ENCODE measurements at places on chromosomes 11 and 22.

GRCh38 chr11:72771507-72771906, 19.3 kb upstream of the ARAP1 start:
- DNase-seq: no peak

- no peak for DNase-seq
Observed at GRCh38 chr22:38075961-38076360, 8.0 kb downstream of the SLC16A8 start.

- DNase-seq: no peak
Observed at GRCh38 chr11:103170865-103171264, 61.6 kb downstream of the DYNC2H1 start.

DNA sequence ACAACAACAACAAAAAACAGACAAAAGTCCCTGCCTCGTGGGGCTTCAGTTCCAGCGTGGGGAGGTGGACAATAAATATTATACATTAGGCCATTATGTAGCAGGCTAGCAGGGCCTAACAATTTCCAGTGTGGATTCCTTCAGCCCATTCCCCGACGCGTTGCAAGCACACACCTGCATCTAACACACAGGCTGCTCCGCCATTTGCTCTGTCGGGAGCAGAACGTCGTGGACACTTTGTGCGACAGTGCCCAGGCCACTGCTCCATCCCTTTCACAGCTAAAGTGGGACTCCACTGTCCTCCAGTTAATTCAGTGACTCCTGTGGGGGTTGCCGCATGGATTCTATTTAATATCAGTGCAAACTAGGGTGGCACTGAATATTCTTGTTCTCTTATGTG, 10.9 kb upstream of the FGF3 start:
- DNase-seq: no peak

GRCh38 chr11:11973866-11974265, 34.6 kb downstream of the DKK3 start:
- DNase-seq: no peak

DNA sequence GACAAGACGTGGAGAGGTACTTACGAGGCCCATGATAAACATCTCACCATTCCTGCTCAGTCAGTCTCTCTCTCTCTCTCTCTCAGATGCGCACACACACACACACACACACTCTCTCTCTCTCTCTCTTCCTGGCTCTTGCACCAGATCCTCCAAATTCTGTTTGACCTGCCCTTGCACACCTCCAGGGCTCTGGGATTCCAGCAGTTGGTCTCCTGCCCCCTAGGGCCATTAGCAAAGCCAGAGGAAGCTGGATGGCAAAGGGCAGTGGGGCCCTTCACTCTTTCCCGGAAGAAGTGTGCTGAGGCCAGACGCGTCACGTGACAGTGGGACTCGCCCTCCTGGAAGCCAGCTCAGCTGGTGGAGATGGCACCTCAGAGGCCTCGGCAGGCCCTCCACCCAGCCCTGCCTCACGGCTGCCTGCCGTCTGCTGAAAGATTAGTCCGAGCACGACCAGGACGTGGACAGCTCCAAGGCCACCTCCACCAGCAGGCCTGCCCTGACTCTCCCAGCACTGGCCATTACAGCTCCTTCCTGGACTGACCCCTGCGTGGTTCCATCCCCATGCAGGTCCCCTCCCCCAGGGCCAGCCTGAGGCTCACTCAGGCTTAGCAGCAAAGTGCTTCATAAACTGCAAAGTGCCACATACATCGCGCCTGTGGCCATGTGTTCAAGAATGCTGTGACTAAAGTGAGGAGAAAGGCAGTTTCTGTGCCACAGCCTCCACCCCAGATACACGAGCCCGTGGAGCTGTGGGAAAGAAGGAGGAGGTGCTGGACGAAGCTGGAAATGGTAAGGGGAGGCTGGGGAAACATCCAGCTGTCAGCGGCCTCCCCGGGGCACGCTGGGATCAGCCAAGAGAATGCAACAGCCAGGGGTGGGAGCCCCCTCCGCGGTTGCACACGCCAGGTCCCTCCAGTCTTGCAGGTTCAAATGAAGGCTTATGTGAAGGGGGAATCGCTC, 3.7 kb downstream of the PDGFB start:
- peak; percentile 50 for DNase-seq

- peak; percentile 93 for DNase-seq
Observed at GRCh38 chr11:43311791-43312607, at the start of gene API5. Gene API5, plus strand, starts transcription at chr11:43311996. Its CDS starts 132 bp downstream, at chr11:43312128.

DNA sequence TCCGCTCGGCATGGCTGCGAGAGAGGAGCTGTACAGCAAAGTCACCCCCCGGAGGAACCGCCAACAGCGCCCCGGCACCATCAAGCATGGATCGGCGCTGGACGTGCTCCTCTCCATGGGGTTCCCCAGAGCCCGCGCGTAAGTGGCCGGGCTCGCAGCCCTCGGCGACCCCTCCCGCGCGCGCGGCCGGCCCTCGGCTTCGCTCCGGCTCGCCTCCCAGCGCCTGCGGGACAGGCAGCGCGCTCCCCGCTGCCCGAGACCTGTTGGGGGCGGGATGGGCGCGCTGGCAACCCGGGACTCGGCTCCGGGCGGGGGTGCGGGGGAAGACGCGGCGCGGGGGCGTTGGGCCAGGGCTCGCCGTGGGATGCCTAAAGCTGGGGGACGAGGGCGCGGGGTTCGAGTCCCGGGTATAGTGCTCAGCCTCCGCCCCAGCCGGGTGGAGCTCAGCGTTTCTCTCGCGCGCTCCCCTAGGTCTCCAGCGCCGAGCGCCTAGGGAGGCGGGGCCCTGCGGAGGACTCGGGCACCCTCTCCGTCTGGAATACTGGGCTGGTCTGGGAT, 630 bp downstream of the UBASH3B start:
- peak; percentile 48 for DNase-seq

- no peak for DNase-seq
Observed at GRCh38 chr22:39739338-39740027, 154.1 kb downstream of the ENTHD1 start.

DNA sequence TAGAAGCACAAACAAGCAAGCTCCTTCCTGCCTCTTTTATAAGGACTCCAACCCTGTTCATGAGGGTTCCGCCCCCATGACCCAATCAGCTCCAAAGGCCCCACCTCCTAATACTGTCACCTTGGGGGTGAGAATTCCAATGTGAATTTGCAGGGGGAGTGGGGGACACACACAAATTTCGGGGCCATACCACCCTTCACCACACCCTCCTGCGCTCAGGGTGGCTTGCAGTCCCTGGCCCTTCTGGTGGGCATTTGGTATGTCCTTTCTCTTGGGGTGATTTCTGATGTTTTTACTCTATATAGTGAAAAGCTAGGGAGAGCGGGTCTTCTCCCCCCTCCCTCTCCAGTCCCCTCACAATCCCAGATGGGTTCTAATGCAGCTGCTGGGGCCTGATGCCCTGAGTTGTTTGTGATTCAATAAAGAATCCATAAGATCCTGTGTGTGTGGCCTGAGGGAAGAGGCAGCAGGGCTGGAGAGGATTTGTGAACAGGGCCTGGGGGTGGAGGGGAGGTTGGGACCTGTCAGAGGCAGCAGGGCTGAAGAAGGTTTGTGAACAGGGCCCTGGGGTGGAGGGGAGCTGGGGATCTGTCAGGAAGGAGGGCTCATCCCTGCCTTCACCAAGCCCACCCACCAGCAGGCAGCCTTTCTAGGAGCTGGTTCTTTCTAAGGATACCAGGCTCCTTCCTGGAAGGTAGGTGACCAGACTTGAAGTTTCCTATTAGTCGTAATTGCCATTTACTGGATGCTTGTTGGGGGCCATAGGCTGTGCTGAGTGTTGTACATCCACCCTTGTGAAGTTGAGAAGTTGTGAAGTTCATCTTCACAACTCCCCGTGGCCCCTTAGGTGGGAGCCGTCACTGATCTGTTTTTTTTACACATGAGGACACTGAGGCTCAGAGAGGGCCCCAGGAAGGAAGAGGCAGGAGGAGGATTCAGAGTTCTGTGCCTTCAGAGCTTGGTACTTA, 7.9 kb downstream of the SLC35C1 start:
- no peak for DNase-seq

DNA sequence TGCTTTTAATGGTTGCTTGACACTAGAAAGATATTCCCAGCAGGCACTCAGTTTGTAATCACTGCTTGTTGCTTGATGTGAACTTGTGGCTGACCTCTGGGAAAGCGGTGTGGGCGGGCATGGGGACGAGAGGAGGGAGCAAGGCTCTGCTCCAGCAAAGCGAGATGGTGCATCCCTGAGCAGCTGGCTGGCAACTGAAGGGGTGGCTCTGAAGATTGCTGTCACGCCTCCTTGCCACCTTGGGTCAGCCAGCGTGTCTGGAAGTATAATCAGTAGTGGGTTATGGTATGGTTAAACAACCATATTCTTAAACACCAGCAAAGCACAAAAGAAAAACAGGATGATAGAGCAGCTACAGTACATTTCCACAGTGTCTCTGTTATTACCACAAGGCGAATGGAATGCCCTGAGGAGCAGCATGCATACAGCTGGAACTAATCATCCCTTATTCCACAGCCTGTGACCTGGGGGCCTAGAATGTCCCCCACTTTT, 124.5 kb downstream of the TRIM44 start:
- DNase-seq: no peak

GRCh38 chr11:67644042-67644441, 4.5 kb upstream of the TBX10 start:
- no peak for DNase-seq

- no peak for DNase-seq
Observed at GRCh38 chr11:36364551-36365325, 68.7 kb downstream of the PRR5L start.

DNA sequence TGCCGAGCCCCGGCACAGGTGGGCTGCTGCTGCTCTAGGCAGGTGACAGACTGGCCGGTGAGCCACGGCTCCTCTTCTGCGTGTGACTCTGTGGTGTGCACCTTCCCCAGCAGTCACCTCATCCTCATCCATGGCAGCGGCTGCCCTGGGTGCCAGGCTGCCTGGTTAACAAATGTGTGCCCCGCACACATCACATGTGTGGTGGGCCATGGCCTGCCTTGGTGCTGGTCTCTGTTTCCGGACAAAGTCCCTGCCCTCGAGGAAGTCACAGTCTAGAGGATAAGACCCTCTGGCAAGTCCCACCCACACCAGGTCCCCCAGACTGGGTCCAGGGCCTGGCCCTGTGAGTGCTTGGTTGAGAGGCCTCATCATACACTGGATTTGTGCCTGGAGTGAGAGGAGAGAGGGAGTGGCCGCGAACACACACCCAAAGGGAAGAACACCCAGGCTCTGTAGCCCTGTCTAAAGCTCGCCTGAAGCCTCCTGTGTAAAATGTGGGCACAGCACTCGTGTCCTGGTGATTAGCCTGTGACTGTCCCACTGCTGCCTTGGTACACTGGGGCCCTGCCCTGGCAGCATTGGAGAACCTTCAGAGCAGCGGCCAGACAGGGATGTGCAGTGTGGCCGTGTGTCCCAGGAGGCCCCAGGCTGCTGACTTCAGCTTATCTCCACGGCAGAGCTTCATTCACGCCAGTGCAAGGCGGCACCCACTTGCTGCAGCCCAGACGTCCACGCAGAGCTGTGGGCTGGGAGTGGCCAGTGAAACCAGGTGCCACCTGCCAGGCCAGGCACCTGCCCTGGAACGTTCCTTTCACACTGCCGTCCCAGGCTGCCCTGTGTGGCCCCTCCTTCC, 269.9 kb downstream of the TBC1D22A start:
- no peak for DNase-seq

- no peak for DNase-seq
Observed at GRCh38 chr11:2085251-2086066, 53.7 kb downstream of the IGF2 start.

Measured in stimulated activated naive CD4-positive, alpha-beta T cell treated with Interleukin-2 at 50 U/mL for 16 hours (primary cell).